Psoas muscle (tissue), 8 donors: ENCODE measurements at places on chromosomes 12 and 14. TPM values are rescaled to one million over a fixed set of nuclear protein-coding genes. Genes with fewer than 3 reads are reported as not detected.
A peak's percentile ranks its signal among the peaks of the same experiment; 100 is the strongest.

PLEKHD1 gene
- total RNA-seq = 0.04 TPM

OR6C6 gene
- total RNA-seq = not detected

YEATS4 gene
- 12.2 TPM for total RNA-seq

GRCh38 chr12:111769599-111769998, 2.9 kb downstream of the ALDH2 start:
- no peaks in the 10 kb centered on the region for H3K36me3 ChIP-seq
- no peaks in the 10 kb centered on the region for H3K27me3 ChIP-seq
- no peak for DNase-seq
- no peak overlapping the region for H3K27ac ChIP-seq
- peak overlapping the region; percentile 96 for H3K4me3 ChIP-seq

DNA sequence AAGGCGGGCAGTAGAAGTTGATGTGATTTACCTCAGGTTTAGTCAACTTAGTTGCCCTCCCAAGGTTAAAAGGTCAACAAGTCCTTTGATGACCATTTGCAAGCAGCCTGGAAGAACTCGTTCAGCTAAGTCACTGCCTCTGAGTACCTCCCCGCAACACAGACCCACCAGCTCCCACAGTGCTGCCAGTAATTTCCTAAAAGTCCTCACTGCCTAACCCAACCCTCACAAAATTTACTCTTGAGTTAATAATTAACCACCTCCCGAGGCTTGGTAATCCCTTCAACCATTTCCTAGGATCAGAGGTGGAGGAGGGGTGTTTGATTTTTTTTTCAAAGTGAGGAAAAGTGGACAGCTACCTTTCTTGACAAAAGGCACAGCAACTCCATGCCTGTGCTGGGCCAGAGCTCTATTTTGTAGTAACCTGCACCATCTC, 55.8 kb downstream of the MAP3K9 start:
- no peak for DNase-seq
- no peaks in the 10 kb centered on the region for H3K36me3 ChIP-seq
- no peaks in the 10 kb centered on the region for H3K27me3 ChIP-seq

MANSC4 gene
- total RNA-seq = not detected

KCNA5 gene
- 1.3 TPM for total RNA-seq

DNA sequence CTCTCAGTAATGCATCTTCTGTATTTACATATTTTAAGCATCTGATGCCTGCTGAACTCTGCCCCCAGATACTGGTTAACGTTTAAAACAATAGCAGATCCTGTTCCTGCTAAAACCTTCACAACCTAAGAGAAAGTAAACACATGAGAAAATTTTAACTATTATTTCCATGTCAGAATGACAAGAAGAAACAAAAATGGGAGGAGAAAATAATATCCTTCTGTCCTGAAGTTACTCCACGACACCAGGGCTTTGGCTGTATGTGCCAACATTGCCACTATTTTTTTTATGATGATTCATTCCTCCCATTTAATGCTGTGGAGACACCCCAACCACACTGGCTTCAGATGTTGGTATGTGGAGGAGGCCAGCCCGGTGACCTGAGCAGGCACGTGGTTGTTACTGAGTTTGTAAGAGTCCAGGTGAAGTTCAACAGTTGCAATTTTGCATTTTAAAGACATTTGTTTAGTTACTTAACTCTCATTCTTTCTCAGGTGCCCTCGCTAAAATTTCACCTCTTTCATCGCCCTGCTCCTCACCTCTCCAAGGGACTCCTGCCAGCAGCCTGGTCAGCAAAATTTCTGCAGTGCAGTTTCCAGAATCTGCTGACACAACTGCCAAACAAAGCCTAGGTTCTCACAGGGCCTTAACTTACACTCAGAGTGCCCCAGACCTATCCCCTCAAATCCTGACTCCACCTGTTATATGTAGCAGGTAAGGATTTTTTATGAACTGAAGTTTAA, 65.5 kb upstream of the SLCO1C1 start:
- H3K36me3 ChIP-seq = no peaks in the 10 kb centered on the region
- H3K4me3 ChIP-seq = no peak overlapping the region
- no peaks in the 10 kb centered on the region for H3K27me3 ChIP-seq
- peak; percentile 5 for DNase-seq
- no peaks in the 10 kb centered on the region for H3K4me1 ChIP-seq

KLHL33 gene
- 8.8 TPM for total RNA-seq

GRCh38 chr12:29317556-29318363, 63.2 kb downstream of the ERGIC2 start:
- H3K36me3 ChIP-seq = peaks cover 4% of the 10 kb centered on the region
- peak; percentile 19 for DNase-seq
- no peak overlapping the region for H3K27ac ChIP-seq
- H3K4me3 ChIP-seq = no peak overlapping the region
- H3K27me3 ChIP-seq = no peaks in the 10 kb centered on the region

GRCh38 chr14:103090481-103091020, 4.0 kb upstream of the EXOC3L4 start:
- H3K36me3 ChIP-seq = no peaks in the 10 kb centered on the region
- no peak overlapping the region for H3K4me3 ChIP-seq
- no peaks in the 10 kb centered on the region for H3K4me1 ChIP-seq
- peaks cover 3% of the 10 kb centered on the region for H3K27me3 ChIP-seq

DNA sequence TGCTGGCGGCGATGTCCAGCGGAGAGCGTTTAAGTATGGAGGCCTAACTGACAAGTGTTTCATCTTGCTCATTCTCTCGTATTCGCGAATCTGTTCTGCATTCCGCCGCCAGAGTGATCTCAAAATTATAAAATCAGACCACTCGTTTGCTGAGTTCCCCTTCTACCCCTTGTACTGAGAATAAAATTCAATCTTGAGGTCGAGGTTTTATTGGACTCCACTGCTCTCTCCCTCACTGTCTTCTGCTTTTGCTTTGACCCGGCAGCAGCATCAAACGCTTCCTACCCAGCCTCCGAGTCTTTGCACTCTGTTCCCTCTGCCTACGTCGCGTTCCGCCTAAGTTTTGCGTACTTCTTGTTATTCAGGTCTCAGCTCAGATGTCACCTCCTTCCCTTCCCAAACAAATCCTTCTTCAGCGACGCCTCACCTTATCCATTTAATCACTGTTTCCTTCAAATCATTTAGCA, 462 bp downstream of the KNTC1 start:
- peaks cover 42% of the 10 kb centered on the region for H3K4me1 ChIP-seq
- no peaks in the 10 kb centered on the region for H3K27me3 ChIP-seq
- no peak for DNase-seq
- H3K36me3 ChIP-seq = no peaks in the 10 kb centered on the region
- peak overlapping the region; percentile 85 for H3K4me3 ChIP-seq
- peak overlapping the region; percentile 46 for H3K27ac ChIP-seq

- H3K27me3 ChIP-seq = no peaks in the 10 kb centered on the region
- H3K27ac ChIP-seq = no peak overlapping the region
- no peak for DNase-seq
- H3K4me3 ChIP-seq = no peak overlapping the region
Measured at GRCh38 chr14:77902811-77903210, 102.9 kb downstream of the ADCK1 start.

SLC24A4 gene
- 0.34 TPM for total RNA-seq

ITGB7 gene
- 1.6 TPM for total RNA-seq

- H3K27me3 ChIP-seq = no peaks in the 10 kb centered on the region
- H3K27ac ChIP-seq = no peak overlapping the region
- H3K36me3 ChIP-seq = no peaks in the 10 kb centered on the region
- no peaks in the 10 kb centered on the region for H3K4me1 ChIP-seq
- no peak overlapping the region for H3K4me3 ChIP-seq
Measured at GRCh38 chr14:71597955-71598660, 334.1 kb upstream of the RGS6 start.

DNA sequence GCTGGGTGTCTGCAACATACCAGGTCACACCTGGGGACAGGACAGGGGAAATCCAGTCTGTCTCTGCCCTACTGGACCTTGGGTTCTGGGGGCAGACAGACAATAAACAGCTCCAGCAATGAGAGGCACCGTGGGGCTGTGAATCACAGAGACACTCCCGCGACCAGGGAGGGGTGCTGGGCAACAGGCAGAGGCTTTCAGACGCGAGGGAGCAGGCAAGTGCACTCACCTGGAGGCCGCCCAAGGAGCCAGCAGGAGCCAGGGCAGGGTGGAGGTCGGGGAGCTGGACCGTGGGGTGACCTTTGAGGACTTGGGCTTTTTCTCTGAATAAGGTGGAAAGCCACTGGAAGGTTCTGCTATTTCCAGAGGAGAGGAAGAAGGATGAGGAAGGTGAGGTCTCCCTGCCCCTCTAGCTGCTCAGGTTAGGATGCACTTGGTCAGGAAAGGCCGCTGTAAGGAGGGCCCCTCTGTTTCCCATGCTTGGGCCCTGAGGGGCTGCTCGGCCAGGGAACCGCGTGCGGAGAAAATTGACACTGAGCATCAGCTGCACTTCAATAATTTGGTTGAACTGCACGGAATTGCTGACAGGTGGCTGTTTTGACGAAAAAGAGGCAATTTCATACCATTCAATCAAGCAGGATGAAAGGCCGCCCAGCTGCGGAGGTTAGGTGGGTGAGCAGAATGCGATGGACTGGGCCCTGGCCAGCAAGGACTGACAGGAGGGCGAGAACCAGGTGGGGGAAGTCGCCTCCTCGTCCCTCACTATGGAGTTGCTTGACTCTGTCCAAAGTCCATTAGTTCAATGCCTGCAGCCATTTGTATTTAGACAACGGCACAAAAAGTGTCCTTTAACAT, 42.2 kb downstream of the JAG2 start:
- no peak overlapping the region for H3K4me3 ChIP-seq
- no peaks in the 10 kb centered on the region for H3K4me1 ChIP-seq
- no peaks in the 10 kb centered on the region for H3K36me3 ChIP-seq
- H3K27ac ChIP-seq = no peak overlapping the region
- peaks cover 4% of the 10 kb centered on the region for H3K27me3 ChIP-seq

GRCh38 chr12:3601461-3602150, 110.6 kb downstream of the PRMT8 start:
- peaks cover 16% of the 10 kb centered on the region for H3K4me1 ChIP-seq
- no peaks in the 10 kb centered on the region for H3K27me3 ChIP-seq
- no peak overlapping the region for H3K4me3 ChIP-seq

- H3K36me3 ChIP-seq = no peaks in the 10 kb centered on the region
- DNase-seq = peak; percentile 60
- H3K27me3 ChIP-seq = no peaks in the 10 kb centered on the region
- peaks cover 38% of the 10 kb centered on the region for H3K4me1 ChIP-seq
Measured at GRCh38 chr14:90578283-90578985, 181.6 kb downstream of the CALM1 start.

- H3K4me1 ChIP-seq = no peaks in the 10 kb centered on the region
- no peaks in the 10 kb centered on the region for H3K27me3 ChIP-seq
- DNase-seq = no peak
- H3K4me3 ChIP-seq = no peak overlapping the region
- no peak overlapping the region for H3K27ac ChIP-seq
Measured at GRCh38 chr12:126397071-126397581, 1331.9 kb downstream of the AACS start.

DNA sequence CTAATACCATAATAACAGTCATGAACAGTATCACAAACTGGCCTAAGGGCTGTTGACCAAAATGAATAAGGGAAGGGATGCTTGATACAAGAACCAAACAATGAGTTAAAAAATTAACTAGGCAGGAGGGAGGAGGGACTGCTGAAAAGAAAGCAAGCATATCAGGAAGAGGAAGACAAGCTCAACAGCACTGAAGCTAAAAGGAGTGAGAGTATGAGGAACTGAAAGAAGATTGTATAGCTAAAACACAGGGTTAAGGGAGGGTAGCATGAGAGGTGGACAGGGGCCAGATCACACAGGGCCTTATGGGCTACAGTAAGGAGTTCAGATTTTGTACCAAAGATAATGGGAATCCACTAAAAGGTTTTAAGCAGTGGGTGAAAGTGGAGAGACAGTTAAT, 34.1 kb downstream of the ITGA7 start:
- no peaks in the 10 kb centered on the region for H3K4me1 ChIP-seq
- no peak for DNase-seq
- H3K4me3 ChIP-seq = no peak overlapping the region
- H3K27ac ChIP-seq = no peak overlapping the region

DNA sequence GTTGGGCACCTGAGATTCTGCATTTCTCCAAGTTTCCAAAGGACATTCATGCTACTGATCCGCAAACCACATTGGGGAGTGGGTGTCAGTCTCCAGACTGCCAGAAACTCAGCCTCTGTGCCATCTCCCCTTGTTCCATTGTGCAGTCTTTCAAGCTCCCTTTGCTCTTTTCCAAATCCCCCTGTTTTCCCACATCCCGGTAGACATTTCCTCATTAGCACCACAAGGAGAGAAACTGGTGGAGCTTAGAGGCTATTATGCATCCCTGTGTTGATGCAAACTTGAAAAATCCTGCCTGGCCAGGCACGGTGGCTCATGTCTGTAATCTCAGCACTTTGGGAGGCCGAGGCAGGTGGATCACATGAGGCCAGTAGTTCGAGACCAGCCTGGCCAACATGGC, 10.7 kb downstream of the CCDC63 start:
- H3K4me3 ChIP-seq = no peak overlapping the region
- H3K27me3 ChIP-seq = no peaks in the 10 kb centered on the region
- no peak overlapping the region for H3K27ac ChIP-seq
- no peak for DNase-seq
- H3K36me3 ChIP-seq = no peaks in the 10 kb centered on the region

ERG28 gene
- total RNA-seq = 6.1 TPM

DNA sequence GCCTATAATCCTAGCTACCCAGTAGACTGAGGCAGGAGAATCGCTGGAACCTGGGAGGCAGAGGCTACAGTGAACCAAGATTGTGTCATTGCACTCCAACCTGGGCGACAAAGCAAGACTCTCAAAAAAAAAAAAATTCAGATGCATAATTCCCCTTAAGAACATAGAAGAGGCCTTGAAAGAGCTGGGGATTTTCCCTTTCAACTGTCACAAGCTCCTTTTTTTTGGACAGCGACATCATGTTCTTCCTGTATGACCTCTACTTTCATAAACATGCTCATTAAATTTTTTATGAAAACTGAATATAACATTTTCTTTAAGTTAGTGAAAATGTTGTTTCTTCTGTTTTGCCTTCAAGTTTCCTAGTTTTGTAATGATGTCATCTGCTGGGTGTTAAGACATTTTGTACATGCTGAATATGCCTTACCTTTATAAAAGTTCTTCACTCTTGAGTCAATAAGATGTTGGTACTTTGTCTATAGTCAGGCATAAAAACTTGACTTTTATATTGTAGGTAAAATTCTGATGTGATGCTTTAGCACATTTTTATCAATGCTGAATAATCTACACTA, 76.0 kb downstream of the PTHLH start:
- no peak for DNase-seq
- H3K4me3 ChIP-seq = no peak overlapping the region
- H3K27me3 ChIP-seq = no peaks in the 10 kb centered on the region
- H3K27ac ChIP-seq = no peak overlapping the region
- H3K4me1 ChIP-seq = no peaks in the 10 kb centered on the region

REM2 gene
- total RNA-seq = not detected

DNA sequence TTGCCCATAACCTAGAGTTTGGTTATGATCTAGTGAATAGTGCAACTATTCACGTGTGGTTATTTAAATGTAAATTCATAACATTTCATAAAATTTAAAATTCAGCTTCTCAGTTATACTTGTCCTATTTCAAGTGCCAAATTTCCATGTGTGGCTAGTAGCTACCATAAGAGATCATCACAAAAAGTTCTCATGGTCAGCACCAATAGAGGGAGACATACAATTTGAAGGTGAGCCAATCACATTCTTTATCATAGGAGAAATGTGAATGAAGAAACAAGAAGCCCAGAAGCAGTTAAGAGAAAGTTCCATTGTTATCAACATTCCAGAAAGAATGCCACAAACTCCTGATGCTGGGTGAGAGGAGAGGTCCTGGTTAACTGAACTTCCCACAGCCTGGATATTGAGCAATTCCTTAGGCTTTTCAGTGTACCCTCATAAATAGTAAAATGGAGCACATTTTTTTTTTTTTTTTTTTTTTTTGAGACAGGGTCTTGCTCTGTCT, 892.9 kb upstream of the USP15 start:
- no peaks in the 10 kb centered on the region for H3K36me3 ChIP-seq
- no peak overlapping the region for H3K4me3 ChIP-seq
- no peaks in the 10 kb centered on the region for H3K4me1 ChIP-seq
- no peak for DNase-seq
- H3K27ac ChIP-seq = no peak overlapping the region
